Nephron progenitor cell (in vitro differentiated cells): ENCODE measurements at places on chromosomes 13 and 19.

DNA sequence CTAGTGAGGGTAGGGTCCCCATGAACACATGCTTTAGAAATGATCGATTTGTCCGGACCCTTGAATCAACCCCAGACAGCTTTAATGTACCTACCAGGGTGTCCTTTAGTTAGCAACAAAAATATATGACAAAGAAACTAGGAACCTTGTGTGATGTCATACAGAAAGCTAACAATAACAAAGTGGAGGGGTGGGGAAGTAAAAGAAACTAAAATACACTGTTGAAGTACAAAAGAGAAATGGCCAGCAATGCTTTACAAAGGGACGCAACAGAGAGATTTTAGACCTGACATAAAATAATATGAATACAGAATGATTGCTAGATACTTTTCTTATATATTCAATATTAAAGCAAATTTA lies 40.0 kb downstream of the DZIP1 start:
- no peak for DNase-seq

- DNase-seq, result no peak
Observed at GRCh38 chr13:67147342-67148133, 82.6 kb downstream of the PCDH9 start.

DNA sequence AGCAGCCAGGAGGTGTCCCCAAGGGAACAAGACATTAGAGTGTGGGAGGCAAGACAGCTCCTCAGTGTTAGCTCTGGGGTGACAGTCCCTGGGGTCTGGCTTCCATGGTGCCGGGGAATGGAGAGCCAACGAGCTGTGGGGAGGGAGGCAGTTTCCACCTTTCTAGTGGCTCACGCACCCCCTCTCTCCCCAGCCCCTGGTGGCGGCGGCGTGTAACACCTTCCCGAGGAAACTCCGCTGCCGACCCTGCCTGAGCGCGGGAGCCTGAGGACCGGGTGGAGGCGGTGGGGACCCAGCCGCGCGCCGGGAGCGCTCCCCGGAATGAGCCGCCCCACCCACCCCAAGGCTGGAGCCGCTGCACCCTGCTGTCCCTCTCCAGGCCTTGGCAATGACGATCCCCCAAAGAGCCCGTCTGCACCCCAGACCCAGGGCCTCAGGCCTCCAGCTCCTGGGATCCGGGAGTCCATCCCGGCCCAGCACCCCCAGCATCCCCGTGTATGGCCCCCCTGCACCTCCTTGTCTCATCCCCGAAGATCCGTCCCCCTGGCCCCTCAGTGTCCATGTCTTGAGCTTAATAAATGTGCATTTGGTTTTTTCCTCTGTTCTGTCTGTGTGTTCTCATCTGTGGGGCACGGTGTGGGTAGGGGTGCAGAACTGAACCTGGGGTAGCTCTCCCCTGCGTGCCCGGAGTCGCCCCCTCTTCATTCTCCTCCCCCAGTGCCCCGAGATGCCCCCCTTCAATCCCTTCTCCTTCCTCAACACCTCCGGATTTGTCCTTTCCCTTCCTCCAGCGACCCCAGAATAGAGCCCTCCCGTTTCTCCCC lies 622 bp upstream of the FXYD5 start:
- DNase-seq, result peak; percentile 76

DNA sequence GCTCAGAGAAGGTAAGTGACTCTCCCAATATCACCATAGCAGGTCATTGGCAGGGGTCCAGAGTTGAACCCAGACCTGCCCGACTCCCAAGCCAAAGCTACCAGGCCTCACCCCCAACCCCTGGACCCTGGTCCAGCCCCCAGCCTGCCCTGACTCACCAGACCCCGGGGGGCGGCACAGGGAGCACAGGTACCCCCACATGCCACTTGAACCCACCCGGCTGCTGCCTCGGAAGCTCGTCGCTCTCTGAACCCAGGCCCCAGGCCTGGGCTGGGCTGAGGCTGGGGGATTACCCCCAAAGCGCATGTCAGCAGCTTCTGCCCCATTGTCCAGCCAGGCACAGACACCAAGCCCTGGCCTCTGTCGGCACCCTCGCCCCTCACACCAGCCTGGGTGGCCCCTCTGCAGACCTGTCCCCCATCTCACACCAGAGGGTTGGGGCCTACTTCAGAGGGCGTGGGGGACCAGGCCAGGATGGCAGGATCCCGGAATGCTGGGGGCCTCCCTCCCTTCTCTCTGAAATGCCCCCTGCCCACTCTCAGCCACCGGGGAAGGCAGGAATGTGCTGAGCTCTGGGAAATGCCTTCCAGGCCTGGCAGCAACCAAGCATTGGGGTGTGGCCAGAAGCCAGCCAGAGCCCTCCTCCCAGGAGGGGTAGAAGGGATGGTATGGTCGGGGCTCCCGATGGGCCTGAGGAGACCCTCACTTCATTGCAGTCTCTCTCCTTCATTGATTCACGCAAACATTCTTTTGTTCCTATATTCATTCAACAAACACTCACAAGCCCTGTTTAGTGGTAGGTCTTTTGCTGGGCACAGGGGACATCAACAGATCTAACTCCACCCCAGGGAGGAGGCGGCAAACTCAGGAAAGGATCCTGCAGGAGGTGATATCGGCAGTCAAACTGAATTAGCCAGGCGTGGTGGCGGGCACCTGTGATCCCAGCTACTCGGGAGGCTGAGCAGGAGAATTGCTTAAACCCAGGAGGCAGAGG lies 1.7 kb upstream of the PRX start:
- no peak for DNase-seq

DNA sequence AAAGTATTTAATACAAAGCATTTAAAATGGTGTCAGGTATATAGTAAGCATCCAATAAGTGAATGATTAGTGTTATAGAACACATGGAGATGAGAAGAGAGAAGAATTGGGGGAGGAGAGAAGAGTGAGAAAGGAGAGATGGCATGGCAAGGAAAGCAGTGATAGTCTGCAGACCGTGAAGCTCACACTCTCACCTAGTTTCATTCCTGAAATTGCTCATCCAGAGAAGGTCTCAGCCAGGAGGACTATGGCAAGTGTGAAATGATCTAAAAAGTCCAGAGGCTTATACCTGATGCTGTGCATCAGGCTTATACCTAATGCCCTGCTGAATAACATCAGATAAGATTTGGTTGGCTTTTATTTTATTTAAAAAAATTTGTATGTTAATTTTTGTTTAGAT lies 351.6 kb upstream of the KLF12 start:
- no peak for DNase-seq

GRCh38 chr19:1705367-1705766 lies 47.9 kb upstream of the ONECUT3 start:
- no peak for DNase-seq

DNA sequence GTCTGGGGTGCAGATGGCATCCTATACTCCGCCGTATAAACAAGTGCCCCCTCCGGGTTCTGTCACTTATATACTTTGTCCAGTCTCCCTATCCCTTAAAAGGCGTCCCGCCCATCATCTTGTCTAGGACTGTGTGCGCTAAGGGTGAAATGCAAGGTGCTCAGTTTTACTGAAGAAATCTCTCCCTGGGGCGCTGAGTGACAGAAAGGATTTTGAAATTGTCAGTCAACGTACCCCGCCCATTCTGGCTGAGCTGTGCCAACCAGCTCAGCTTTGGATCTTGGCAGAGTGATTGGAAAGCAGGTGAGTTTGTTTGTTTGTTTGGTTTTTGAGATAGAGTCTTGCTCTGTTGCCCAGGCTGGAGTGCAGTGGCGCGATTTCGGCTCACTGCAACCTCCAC lies 4.1 kb upstream of the TMEM161A start:
- no peak for DNase-seq

GRCh38 chr19:8826371-8826770 lies 5.7 kb downstream of the ZNF558 start:
- DNase-seq, result no peak

- DNase-seq, result no peak
Observed at GRCh38 chr19:28234637-28235036, 978.3 kb downstream of the UQCRFS1 start.

- peak; percentile 62 for DNase-seq
Observed at GRCh38 chr19:13764821-13765394, 586 bp downstream of the MRI1 start.

DNA sequence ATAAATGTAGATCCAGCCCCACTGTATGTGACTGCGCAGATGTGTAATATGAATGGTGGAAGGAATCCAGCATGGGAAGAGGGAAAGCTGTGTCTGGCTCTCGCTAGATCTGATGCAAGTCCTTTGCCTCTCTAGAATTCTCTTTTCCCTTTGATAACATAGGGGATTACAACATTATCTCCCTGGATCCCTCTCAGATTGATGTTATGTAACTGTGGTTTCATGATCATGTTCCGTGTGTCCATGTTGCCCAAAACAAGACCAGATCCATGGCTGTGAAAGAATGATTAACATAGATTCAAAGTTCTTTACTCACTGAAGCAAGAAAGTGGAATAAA lies 184.0 kb upstream of the UBL3 start:
- no peak for DNase-seq

DNA sequence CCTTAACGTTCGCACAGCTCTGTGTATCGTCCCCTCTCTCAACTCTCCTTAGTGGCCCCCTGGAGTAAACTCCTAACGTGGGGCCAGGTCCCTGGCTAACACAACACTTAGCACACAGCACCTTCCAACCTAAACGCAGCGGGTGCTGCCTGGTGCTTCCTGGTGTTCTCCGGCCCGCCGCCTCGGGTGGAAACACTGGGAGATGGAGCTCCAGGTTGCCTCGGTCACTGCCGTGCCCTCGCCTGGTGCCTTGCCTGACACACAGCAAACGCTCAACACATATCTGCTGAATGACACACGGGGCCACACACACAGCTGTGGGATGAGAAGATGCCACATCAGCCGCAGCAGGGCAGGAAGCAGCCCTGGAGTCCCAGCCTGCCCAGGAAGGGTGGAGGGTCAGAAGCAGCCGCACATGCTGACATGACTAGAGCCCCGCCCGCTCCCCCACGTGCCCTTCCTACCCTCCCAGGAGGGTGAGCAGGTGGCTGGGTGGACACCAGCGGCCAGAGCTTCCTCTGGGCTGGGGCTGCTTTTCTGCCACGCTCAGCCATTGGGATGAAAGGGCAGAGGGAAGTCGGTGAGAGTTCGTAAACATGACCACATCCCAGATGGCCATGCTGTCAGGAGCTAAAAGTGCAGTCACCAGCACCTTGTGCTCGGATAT lies 6.6 kb downstream of the PEPD start:
- no peak for DNase-seq

- no peak for DNase-seq
Observed at GRCh38 chr13:67966065-67966464, 735.9 kb upstream of the PCDH9 start.

DNA sequence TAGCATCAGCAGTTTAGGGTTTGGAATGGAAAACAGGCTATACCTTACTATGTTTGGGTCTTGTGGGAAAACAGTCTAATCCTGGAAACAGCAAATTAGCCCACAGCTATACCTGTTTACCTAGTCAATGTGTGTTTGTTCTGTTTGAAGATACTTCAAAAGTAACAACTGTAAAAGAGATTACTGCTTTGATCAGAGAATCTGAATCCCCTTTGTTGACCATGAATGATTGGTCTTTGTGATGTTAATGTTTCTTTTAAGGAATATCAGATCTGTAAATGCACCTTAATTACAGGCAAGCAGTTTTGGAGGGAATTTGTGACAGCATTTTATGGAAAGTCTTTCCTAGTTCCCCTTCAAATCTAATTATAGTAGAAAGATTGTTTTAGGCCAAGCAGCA lies 20.7 kb upstream of the KLF5 start:
- DNase-seq, result no peak

- DNase-seq, result no peak
Observed at GRCh38 chr13:97566907-97567306, 132.9 kb downstream of the RAP2A start.

GRCh38 chr13:59247171-59247570 lies 916.6 kb downstream of the DIAPH3 start:
- DNase-seq, result no peak

DNA sequence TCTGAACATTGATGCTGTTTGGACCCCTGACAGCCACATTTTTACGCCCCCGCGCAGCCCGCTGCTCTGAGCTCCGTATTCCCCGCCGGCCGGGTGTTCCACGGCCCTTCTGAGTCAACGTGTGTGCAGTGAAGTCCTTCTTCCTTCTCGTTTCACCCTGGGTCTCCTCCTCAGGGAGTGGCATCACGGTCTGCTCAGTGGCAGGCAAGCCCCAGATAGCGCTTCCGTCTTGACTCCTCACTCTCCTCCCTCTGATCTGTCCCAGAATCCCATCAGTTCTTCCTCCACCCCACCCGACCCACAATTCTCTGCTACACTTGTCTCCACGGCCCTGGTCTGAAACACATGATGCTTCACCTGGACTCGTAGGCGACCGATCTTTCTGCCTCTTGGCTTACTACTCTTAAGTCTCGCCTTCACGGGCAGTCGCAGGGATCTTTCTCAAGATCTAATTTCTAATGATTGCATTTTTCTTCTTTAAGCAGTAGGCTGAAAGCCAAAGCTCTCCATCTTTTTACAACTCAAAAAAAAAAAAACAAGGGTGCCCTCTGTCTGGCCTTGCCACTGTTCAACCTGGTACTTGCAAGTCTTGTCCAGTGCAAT lies 33.9 kb downstream of the CCNE1 start:
- DNase-seq, result no peak

- DNase-seq, result no peak
Observed at GRCh38 chr13:112325142-112325808, 50.9 kb upstream of the SPACA7 start.

DNA sequence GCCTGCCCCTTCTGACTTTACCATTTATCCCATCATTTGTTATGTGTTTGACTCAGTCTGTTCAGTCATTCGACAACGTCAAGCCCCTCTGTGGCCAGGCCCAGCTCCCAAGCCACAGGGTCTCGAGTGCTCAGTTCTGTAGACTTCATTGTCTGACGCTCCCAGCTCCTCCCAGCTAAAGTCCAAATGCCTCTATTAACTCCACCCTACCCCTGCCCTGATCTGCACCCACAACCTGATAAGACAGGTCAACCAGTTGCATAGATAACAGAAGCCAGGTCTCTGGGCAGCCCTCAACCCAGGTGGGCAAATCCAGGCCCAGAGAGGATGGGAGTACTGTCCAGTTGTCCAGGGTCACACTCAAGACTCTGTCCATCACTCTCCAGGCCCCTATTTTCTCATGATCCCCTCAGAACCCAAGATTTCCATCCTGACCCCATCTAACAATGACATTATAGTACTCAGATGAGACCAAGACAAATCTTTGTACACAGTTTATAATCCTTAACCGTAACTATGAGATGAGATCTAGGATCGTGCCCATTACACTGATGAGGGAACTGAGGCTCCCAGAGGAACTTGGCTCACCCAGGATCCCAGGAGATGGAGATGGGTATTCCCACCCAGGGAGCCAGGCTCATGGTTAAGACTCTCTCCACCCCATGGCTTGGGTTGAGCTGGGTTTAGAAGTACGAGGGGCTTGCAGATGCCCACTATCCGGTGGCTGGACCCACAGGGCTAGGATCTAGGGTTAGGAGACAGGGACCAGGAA lies 1.1 kb downstream of the TM6SF2 start:
- no peak for DNase-seq

DNA sequence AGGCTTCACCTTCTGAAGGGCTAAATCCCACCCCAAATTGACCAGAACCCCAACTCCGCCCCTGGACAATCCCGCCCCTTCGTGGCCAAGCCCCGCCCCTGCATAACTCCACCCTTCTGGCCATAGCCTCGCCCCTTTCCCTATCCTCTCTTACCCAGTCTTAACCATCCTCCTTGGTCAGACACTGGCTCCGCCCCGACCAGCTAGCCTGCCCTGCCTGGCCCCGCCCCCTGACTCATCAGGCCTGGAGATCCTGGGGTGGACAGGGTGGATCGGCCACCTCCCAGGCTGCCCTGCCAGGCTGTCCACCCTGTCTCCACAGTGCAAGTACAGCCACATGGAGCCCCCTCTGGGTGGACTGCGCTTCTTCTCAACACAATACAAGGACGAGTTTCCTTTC lies 8.0 kb upstream of the ZNF358 start:
- DNase-seq, result peak; percentile 72

- no peak for DNase-seq
Observed at GRCh38 chr19:3586707-3587346, 1.5 kb downstream of the GIPC3 start.
